ENCODE measurements at places on chromosomes 2 and 18. TPM values are rescaled to one million over a fixed set of nuclear protein-coding genes. Genes with fewer than 3 reads are reported as not detected.

GRCh38 chr2:199019898-199020507, 437.7 kb downstream of the SATB2 start:
- peak; percentile 22 for DNase-seq

The CCDC121 gene
- total RNA-seq = 2.3 TPM

DNA sequence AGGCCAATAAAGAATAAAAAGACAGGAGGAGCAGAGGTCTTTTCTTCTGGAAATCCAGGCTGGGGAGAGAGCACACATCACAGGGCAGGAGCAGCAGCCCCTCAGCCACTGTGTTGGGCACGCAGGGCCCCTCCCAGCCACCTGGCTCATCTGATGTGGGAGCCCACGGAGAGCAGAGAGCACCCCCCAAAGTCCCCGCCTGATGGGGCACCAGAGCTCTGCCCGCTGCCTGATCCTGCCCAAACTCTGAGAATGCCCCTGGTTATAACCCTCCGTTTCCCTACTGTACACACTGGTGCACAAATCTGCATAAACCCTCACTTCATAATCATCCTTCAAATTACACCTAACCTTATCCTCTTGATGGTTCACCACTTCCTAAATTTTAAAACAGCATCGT, 111.3 kb downstream of the HDAC4 start:
- no peak for DNase-seq

DNA sequence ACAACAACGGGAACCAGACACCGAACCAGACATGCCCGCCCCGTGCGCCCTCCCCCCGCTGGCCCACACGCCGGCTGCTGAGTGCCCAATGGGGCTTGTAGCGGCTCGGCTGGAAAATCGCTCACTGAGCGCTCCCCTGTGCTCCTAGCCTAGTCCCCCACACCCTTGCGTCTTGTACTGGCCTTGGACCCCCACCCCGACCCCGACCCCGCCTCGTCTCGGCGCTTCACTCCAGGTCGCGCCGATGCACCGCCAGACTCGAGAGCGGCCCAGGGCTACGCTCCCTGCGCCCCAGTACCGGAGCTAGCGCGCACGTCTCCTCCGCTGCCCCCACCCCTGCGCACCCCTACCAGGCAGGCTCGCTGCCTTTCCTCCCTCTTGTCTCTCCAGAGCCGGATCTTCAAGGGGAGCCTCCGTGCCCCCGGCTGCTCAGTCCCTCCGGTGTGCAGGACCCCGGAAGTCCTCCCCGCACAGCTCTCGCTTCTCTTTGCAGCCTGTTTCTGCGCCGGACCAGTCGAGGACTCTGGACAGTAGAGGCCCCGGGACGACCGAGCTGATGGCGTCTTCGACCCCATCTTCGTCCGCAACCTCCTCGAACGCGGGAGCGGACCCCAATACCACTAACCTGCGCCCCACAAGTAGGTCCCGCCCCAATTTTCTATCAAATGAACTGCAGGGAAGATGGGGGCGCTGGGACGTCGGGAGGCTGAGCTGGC, 1.5 kb downstream of the GAD1 start:
- DNase-seq = peak; percentile 81

DNA sequence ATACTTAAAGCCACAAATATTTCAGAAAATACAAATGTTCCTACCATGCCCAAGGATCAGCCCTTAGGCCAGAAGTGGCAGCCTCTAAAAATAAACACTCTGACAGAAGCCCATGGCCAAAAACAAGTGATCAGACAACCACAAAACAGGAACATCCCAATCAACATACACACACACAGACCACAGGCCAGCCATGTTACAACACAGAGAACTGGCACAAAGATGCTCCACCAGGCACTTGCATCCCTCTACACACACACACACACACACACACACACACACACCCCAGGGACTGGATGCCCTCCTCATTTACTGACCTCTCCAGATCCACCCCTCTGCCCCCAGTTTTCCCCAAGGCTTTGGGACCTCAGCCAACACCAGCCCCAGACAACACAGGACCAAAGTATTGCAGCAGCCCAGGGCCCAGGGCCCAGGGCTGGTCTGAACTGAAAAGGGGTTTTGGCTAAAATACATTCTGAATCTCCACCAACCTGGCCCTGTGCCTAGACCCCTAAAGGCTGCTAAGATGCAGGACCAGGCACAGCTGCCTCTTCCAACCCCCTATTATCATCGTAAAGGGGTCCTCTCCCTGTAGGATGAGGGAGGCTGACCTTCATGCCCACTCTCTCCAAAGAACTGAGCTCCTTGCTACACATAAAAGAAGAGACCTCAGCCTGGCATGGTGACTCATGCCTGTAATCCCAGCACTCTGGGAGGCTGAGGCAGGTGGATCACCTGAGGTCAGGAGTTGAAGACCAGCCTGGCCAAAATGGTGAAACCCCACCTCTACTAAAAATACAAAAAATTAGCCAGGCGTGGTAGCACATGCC, 151.4 kb downstream of the TNS1 start:
- DNase-seq = no peak

GRCh38 chr18:13429016-13429415, 210.5 kb downstream of the LDLRAD4 start:
- no peak for DNase-seq

DNA sequence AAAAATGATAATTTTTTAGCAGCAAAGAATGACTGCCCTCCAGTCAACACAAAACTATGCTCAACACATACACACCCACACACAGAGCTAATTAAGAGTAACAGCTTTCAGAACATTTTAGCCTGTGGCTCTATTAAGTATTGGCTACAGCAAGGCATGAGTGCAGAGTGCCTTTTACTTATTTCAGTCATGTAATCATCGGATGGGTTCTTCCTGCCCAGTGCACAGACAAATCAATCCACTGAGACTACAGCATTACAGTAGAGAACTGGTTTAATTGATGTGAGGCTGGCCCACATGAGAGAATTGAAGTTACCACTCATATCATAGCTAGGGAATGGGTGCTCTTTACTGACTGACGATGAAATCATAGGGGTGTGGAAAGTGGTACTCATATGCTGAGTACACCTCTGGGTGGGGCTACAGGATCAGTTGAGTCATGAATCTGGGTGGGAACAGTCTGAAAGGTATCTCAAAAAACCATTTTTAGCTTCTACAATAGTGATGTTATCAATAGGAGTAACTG, 241.0 kb downstream of the FSIP2 start:
- DNase-seq = peak; percentile 1

- DNase-seq = no peak
Observed at GRCh38 chr2:15956751-15957736, 16.7 kb downstream of the MYCN start.

DNA sequence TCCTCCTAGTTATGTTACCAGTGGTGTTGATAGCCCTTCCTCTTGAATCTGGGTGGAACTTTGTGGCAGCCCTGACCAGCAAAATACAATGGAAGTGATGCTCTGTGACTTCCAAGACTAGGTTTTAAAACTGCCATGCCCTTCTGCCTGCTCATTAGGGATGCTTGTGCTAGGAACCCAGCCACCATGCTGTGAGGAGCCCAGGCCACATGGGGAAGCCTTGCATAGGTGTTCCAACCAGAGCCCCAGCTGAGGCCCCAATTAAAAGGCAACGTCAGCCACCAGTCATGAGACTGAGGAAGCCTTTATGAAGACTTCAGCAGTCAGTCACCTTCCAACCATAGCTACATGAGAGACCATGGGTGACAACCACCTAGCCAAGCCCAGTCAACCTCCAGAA, 14.0 kb upstream of the MAPRE2 start:
- DNase-seq = no peak

- peak; percentile 48 for DNase-seq
Observed at GRCh38 chr2:48601349-48601748, 16.3 kb upstream of the GTF2A1L start.

The MXD1 gene
- total RNA-seq = 0.70 TPM

GRCh38 chr18:48569139-48569914, 30.5 kb downstream of the CTIF start:
- no peak for DNase-seq

The NEU4 gene
- 0.41 TPM for total RNA-seq

DNA sequence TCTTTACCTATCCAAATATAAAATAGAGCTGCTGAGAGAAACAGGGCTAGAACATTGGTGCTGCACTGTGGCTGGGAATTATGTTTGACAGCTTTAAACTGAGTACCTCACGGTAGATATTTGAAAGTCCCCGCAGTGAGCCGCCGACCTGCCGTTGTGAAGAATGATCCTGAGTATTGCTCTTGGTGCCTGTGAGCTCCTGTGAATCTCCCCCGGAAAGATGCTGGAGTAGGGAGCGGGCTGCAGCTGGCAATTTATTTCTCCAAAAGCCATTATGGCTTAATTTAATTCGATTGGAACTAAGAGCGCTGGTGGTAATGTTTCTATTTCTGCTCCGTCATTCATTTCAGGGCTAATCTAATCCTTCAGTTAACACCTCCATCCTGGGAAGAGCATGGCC, 129.4 kb upstream of the TPO start:
- no peak for DNase-seq
